ENCODE measurements at places on chromosomes 5 and 9. TPM values are rescaled to one million over a fixed set of nuclear protein-coding genes. Genes with fewer than 3 reads are reported as not detected.

ALDH1B1 gene
- 13.2 TPM for total RNA-seq

LTC4S gene
- total RNA-seq, result not detected

TAF11L6 gene
- total RNA-seq, result not detected

PCYOX1L gene
- 17.7 TPM for total RNA-seq

OTULINL gene
- total RNA-seq, result 0.49 TPM

CAVIN4 gene
- 4.6 TPM for total RNA-seq

TENT4A gene
- total RNA-seq, result 8.7 TPM

DRD1 gene
- total RNA-seq, result not detected

ADAMTS13 gene
- total RNA-seq, result 3.0 TPM

SLC9A3 gene
- total RNA-seq, result 0.32 TPM

PHYKPL gene
- total RNA-seq, result 25.3 TPM

PCDHB14 gene
- 1.8 TPM for total RNA-seq

PCDHGA8 gene
- 3.0 TPM for total RNA-seq

FANCG gene
- 20.6 TPM for total RNA-seq

IL7R gene
- total RNA-seq, result 1.9 TPM

ZFAND5 gene
- 113 TPM for total RNA-seq

SLC36A3 gene
- not detected for total RNA-seq

SPINK13 gene
- total RNA-seq, result not detected

SEC24A gene
- 30.8 TPM for total RNA-seq

HAVCR2 gene
- total RNA-seq, result not detected

PCDHB12 gene
- 0.16 TPM for total RNA-seq

ELL2 gene
- total RNA-seq, result 8.1 TPM

MEGF10 gene
- total RNA-seq, result 0.16 TPM

DIPK1B gene
- total RNA-seq, result 109 TPM

SPATA31E1 gene
- total RNA-seq, result not detected

BAAT gene
- under 0.01 TPM for total RNA-seq

PDE6A gene
- total RNA-seq, result 0.06 TPM

ROPN1L gene
- total RNA-seq, result 1.6 TPM

NINJ1 gene
- total RNA-seq, result 58.1 TPM

RANBP3L gene
- total RNA-seq, result not detected

FST gene
- 3.2 TPM for total RNA-seq

MACIR gene
- 6.0 TPM for total RNA-seq

CARTPT gene
- total RNA-seq, result not detected

GRM6 gene
- not detected for total RNA-seq

FOXD4 gene
- 0.25 TPM for total RNA-seq
